ENCODE measurements at places on chromosomes 6 and 20.

- DNase-seq = no peak
Observed at GRCh38 chr6:168498161-168498843, 57.3 kb downstream of the SMOC2 start.

DNA sequence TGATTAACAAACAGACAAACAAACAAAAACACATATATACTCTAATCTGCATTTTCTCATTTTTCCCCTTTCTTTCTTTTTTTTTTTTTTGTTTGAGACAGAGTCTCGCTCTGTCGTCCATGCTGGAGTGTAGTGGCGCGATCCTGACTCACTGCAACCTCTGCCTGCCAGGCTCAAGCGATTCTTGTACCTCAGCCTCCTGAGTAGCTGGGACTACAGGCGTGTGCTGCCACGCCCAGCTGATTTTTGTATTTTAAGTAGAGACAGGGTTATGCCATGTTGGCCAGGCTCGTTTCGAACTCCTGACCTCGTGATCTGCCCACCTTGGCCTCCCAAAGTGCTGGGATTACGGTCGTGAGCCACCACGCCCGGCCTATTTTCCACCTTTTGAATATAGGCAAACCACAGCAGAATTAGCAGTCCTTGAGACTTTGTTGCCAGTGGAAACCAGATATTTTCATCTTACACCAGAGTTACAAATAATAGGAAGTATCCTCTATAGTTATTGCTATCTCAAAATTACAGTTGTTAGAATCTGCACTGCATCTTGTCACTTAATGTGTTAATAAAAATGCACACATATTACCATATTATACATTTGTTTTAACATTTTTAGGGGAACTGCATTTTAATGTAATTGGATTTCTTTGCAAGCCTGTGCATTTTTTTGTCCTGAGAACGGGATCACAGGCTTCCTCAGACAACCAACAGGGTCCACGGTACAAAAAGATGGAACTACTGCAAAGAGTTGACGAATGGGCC is 208.2 kb upstream of the ZNF217 start:
- DNase-seq = no peak

DNA sequence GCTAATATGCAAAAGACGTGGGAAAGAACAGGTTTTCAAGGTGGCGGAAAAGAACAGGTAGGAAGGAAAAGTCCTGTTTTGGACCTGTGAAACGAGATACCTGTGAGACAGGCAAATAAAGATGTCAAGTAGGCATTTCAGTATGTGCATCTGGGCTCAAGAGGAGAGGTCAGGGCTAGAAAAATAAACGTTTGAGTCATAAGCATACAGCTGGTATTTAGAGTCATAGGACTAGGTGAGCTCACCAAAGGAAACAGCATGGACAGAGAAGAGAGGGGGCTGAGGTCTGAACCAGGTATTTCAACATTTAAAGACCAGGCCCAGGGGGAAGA is 14.9 kb downstream of the MTFR2 start:
- DNase-seq = no peak

GRCh38 chr6:166830185-166830890 is 126.0 kb downstream of the RNASET2 start:
- DNase-seq = no peak

- DNase-seq = no peak
Observed at GRCh38 chr6:167996424-167997199, 859 bp upstream of the KIF25 start.

DNA sequence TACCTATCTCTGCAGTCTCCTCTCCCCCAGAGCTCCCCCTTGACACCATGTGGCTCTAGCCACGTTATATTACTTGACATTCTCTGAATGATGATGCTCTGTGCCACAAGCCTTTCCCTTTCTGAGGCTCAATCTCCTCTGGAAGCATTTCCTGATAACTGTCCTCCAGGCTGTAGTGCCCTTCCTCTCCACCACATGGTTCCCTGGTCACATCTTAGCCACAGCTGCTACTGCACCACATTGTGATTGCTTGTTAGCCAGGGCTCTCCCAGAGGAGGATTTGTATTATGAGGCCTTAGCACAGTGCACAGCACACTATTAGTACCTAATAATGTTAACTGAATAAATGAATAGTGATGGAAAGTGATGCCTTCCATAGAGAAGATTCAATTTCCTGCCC is 63.9 kb upstream of the RCAN2 start:
- no peak for DNase-seq

GRCh38 chr20:24746351-24746685 is 202.8 kb upstream of the CST7 start:
- no peak for DNase-seq

GRCh38 chr6:30450909-30451841 is 38.1 kb upstream of the HLA-E start:
- no peak for DNase-seq

DNA sequence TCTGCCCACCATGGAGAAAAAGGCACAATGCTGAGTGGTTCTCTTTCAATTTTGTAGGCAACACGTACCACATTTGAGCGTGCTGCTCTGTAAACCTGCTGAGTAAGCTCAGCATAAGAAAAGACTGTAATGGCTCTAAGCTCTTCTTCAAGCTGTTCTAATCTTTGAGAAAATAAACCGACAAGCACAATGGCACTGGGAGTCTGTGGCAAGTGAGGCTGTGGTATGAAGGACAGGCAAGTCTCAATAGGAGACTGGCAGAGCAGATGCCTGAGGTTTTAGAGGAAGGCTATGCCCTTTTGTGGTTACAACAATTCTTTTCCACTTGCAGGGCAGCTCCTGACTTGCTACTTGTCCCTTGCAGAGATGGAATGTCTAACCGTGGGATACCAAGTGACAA is 136.7 kb upstream of the EXOC2 start:
- no peak for DNase-seq

GRCh38 chr6:52893803-52894202 is 15.7 kb downstream of the GSTA3 start:
- no peak for DNase-seq

DNA sequence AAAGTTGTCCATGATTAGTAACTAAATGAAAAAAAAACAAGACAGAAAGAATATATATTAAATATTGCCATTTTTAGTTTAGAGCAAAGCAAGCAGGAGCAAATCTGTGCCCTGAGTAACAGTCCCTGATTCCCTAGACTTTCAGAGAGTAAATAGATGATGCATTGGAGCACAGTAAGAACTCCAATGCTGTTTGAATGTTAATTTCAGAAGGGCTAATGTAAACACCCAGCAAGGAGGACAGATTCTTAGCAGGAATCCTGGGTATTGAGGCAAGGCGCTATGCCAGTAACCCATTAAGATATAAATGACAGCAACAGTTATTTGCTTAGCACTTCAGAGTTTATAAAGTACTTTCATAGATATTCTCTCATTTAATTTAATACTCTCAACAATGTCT is 15.6 kb upstream of the NRSN1 start:
- no peak for DNase-seq

GRCh38 chr6:24469811-24470210 is 19.6 kb downstream of the GPLD1 start:
- no peak for DNase-seq

Data from amniotic stem cell (primary cell).